ENCODE measurements at places on chromosomes 4 and X.

DNA sequence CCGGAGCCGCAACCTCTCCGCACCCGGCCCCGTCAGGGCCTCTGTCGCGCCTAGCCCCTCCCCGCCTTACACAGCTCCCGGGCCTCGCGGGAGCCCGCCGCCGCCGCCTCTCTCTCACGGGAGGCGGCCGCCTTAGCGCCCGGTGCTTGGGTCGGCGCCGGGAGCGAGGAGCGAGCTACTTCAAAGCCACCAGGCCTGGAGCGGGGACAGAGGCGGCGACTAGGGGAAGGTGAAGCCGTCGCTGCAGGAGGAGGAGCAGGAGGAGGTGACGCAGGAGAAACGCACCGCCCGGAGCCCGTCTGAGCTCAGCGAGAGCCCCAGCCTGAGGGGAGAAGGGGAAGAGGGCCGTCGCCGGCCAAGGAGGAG, 250 bp downstream of the USP9X start:
- DNase-seq = peak; percentile 33

GRCh38 chr4:143381189-143382118, 44.8 kb downstream of the GAB1 start:
- DNase-seq = no peak

GRCh38 chr4:133623847-133624246, 474.8 kb downstream of the PCDH10 start:
- no peak for DNase-seq

DNA sequence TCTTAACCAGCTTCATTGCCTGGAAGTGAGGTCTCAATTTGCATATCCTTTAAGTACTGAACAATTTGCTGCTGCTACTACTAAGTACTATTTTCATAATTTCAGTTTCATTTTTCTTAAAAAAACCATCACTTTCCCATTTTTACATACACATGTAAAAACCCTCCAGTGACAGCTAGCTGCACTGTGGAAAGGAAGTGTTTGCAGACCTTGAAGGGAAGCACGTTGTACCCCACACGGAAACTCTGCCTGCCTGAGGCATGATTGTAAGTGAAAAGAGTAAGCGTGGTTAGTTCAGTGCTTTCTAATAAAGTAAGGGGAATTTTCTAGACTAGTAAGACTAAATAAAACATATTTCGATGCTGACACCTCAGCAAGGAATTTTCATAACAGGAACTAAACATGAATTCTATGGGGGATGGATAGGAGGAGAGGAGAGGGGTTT, 103.6 kb downstream of the RAPGEF2 start:
- DNase-seq = no peak

DNA sequence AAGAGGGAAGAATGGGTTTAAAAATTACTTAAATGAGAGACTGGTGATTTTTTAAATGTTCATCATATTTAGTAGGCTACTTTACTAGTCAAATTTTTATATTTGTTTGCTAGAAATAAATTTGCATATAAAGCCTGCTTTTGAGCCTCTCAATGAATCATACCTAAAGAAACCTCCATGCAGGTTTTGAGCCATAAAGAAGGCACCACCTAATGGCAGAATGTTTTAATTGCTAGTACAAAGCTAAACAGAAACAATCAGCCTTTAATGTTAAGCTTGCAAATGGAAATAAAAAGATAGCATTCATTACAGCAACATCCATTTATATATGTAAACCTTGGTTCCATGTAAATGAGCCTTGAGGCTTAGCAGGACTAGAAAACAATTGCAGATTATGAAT, 989.7 kb downstream of the CCSER1 start:
- DNase-seq = no peak

DNA sequence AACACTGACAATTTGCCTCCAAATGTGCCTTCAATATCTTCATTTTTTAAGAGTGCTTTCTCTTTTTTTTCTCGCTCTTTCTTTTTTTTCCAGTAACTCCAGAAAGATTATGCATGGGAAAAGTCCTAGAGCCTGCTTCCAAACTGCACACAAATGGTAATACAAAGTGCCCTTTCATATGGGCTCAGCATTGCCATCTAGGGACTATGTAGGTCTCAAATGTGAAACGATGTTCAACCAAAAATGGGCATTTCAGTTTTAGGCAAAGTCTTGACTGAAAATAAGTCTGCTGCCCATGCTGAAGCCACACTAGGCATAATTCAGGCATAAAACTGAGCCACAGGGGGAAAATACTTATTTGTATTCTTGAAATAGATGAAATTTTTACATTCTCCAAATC, 65.6 kb downstream of the SYNPO2 start:
- no peak for DNase-seq

DNA sequence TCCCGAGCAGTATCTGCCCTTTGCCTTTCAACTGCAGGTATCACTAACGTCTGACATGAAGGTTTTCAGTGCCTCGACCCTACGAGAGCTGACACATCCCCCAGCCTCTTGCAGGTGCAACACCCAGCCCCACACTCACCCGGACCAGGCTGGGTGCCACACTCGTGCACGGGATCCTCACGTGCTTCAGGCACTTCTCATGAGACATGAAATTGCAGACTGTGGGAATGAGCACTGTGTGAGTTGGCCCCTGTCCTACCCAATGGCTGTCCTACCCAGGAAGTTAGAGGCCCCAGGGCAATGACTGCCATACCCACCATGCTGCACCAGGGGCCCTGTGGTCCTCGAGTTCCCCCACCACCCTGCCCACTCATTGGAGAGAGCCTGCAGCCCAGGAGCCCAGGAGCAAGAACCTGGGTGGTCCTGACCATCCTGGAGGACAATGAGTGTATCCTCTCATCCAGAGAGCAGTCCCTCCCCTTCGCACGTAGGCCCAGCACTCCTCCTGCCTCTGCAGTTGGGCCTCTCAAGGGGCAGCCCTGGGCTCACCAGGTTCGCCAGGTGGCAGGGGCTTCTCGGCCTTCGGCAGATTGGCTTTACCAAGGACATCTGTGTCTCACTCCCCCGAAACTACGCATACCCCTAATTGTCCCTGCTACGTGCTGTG, 2.4 kb downstream of the DGKQ start:
- no peak for DNase-seq

DNA sequence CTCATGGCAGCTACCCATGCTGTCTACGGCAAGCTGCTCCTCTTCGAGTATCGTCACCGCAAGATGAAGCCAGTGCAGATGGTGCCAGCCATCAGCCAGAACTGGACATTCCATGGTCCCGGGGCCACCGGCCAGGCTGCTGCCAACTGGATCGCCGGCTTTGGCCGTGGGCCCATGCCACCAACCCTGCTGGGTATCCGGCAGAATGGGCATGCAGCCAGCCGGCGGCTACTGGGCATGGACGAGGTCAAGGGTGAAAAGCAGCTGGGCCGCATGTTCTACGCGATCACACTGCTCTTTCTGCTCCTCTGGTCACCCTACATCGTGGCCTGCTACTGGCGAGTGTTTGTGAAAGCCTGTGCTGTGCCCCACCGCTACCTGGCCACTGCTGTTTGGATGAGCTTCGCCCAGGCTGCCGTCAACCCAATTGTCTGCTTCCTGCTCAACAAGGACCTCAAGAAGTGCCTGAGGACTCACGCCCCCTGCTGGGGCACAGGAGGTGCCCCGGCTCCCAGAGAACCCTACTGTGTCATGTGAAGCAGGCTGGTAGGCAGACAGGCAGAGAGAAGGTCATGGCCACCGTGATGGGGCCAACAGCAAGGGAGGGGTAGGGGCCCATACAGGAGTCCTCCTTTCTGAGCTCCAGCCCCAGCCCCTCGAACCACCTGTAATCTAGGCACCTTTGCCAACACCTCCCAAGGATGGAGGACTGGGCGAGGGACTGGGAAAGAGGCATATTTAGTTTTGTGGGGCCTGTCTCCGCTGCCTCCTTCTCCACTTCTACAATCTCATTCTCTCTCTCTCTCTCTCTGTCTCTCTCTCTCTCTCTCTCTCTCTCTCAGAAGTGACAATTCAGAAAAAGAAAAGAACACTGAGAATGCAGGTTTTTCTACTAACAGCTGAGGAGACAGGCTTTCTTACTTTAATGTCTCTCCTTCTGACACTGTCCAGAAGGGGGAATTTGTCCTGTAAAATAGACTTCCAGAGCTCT, 4.7 kb upstream of the TSPYL2 start:
- no peak for DNase-seq

GRCh38 chr4:172843192-172843591, 325.4 kb upstream of the GALNT7 start:
- no peak for DNase-seq

DNA sequence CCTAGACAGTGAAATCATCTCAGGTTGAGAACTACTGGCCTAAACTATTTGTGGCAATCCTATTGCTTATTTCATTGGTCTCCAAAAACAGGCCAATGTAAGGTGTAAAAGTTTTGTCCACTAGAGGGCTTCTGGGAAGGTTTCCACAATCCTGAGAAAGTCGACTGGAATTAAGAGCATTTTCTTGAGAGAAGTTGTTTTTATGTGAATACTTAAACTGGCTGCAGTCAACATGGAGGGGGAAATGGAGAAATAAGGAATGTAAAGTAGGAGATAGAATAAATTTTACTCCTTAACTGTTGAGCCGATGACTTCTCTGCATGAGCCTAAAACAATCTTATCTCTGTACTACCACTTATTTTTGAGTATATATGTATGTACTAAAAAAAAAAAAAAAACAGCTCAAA, 11.0 kb upstream of the EIF4E start:
- DNase-seq = no peak

DNA sequence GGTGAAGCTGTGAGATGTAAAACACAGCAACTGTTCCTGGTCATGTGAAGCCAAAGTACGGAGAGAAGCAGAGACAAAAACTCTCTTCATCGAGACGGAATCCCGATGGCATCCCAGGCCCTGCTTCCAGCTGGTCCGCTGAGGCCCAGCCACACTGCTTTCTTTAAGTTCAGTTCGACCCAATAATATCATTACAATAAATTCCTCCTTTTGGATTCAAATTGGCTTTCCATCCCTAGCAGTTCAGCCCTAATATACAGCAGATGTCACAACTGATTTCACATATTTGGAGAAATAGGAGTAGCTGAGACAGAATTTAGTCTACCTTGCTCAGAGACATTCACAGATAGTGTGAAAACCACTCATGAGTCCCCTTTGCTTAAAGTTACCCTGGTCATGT, 98.3 kb upstream of the SPRY1 start:
- no peak for DNase-seq

- no peak for DNase-seq
These were observed 67.4 kb downstream of the STARD8 start for GRCh38 chrX:68714856-68715255.
